Activated CD4-positive, alpha-beta T cell treated with anti-CD3 and anti-CD28 coated beads, Interleukin-2, amount 50 U/mL, for 24 hours (primary cell): ENCODE measurements at places on chromosomes 2 and 18.

DNA sequence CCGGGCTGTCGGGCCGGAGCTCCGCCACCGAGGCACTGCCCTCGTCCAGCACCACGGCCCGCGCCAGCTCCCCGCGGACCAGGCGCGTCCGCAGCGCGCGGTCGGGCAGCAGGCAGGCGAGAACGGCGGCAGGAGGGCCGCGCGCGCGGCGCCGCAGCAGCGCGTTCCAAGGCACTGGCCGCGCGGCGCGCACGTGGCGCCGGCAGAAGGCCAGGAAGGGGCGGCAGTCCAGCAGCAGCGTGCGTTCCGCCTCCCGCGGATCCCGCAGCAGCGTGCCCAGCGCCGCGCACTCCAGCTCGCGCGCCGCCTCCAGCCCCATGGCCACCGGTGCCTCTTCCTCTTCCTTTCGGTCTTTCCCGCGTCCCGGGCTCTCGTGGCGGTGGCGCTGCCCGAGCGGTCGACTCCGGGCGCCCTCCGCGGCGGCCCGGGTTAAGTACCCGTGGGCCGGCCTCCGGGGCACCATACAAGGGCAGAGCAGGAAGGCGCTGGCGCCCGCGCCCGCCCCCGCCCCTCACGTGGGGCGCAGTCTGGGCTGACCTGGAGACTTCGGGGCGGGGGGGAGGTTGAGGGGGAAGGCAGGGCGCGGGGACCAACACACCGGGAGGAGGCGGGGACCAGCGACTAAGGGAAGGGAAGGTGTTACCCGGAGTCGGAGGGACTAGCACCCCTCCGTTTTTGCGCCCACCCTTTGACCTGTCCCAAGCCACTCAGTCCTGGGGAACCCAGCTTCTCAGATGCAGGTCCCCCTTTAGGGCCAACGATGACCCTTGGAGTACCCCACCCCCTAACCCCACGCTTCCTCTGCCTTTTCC lies at the start of gene DUSP2:
Gene DUSP2 (minus strand): TSS at position 405 of the 812 bp plus-strand sequence. CDS start 86 bp downstream, at position 319.
- peak; percentile 87 for DNase-seq

DNA sequence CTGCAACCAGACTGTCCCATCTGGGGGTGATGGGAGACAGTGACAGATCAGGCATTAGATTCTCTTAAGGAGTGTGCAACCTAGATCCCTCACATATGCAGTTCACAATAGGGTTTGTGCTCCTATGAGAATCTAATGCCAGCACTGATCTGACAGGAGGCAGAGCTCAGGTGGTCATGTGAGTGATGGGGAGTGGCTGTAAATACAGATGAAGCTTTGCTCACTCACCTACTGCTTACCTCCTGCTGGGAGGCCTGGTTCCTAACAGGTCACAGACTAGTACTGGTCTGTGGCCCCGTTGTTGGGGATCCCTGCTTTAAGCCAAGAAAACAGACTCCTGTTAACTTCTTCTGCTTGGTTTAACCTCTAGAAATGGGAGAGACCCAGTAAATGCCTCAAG lies 3.2 kb downstream of the CYP27A1 start:
- DNase-seq = no peak

DNA sequence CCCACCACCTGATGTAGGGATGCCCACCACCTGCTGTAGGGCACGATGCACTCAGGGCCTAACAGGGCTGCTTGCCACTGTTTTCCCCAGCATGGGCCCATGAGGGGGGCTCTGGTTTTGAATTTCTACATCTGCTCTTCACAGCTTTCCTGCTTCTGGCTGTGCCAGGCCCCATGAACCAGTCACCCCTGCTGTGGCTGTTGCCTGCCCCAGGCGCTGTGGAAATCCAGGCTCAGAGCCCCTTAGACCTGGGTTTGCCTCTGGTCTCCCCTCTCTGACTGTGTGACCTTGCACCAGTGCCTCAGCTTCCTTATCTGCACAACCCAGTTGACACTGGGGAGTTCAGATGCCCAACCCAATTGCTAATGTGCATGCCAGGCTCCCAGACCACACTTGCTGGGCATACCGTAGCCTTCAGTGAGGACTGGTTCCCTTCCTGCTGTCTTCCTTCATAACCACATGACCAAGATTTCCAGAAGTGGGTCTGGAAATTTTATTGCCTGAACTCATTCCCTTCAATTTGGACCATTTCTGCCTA lies 6.0 kb upstream of the MLPH start:
- DNase-seq = no peak

DNA sequence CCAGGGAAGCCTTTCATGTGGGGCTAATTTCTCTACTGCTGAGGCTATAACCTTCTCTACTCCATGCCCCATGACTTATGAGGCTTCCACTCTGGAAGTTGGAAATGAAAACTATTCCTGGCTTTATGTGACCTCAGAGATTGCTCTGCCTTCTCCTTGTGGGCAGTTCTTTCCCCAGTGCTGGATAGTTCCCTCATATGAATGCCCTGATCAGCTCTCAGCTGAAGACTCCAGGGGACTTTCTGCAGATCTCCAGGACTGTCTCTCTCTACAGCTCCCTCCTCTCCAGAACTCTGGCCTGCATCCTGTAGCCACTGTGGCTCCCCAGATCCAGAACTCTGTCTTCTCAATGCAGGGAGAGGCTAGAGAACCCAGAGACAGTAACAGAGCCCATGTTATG lies 235.1 kb downstream of the SEPTIN10 start:
- no peak for DNase-seq

DNA sequence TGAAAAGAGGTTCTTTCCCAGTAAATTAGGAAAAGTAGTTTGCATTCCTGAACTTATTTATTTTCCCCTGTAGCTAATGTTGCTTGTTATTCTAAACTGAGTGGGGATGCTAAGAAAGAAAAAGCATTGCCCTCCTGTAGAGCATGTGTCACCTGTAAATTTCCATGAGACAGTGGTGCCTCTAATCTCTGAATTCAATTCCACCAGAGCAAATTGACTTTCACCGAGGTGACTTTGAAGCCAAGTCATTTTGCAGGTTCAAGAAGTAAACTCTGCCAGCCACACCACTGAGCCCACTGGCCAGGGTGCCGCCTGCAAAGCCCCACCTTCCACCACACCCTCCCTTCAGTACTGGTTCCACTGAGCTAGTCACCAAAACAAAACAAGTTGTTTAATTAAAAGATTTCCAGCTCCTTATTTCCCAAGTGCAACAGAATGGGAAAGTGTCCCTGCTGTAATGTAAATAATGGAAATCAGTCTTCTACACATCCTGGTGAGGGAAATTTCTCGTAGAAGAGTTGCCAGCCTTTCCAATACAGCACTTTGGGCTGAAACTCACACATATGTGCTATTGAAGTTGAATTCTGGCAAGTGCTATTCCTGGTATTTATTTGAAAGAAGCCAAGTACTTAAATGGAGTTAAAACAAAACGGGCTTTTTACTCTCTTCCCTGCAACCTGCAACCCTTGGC lies 254.8 kb downstream of the RNF152 start:
- DNase-seq = no peak

- DNase-seq = no peak
Observed at GRCh38 chr18:46469186-46469915, 187.7 kb downstream of the LOXHD1 start.

GRCh38 chr2:201949181-201949926 lies 84.3 kb upstream of the FZD7 start:
- no peak for DNase-seq

- no peak for DNase-seq
Observed at GRCh38 chr2:151029406-151030157, 232.1 kb downstream of the RBM43 start.

DNA sequence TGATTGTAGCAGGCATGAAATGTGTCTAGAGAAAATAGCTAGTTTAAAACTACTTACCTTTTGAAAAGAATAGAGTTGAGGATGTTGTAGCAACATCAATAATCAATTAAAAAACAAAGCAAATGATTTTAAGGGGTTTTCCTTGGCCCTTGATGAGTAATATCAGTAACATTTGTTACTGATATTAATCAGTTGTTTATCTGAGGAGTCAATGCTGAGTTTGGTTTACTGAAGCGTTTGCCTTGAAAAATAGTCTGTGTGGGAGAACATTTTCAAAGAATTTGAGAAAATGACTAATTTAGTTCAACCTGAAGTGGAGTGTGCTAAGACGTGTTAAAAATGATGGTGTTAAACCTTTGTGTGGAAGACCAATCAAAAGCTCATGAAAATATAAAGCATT lies 9.3 kb downstream of the PTH2R start:
- DNase-seq = no peak

DNA sequence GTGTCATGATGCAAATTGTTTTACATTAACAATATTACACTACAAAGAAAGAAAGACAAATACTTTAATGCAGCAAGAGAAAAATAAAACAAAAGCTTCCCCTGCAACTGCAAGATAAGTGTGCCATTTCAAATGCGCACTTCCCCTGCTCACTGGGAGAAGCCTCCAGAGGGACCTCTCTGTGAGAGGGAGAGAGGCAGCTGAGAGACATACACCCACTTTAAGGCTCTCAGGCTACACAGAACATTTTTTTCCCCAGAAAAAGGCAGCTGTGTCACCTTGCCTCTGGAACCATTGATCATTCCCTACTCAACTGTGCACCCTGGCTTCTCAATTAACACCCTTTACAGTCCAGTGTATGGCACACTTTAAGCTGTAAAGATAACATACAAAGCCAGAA lies 75.2 kb downstream of the DPP4 start:
- DNase-seq = no peak

GRCh38 chr18:44507729-44508325 lies 172.9 kb upstream of the SETBP1 start:
- DNase-seq = no peak

DNA sequence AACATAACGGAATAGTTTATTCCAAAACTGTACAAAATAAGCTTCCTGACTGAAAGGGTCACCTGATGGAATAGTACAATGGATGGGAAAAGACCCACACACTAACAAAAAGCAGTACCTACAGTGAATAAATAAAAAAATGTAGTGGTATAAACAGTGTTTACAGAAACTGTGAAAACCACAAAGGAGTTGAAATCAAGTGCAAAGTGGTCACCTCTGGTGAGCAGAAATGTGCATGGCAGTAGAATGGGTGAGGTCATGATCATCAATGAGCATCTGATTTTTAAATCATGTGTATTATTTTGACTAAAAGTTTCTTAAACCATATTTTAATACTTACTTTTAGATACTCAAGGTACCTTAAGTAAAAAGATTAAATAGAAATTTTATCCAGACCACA lies 11.4 kb downstream of the WDSUB1 start:
- no peak for DNase-seq

DNA sequence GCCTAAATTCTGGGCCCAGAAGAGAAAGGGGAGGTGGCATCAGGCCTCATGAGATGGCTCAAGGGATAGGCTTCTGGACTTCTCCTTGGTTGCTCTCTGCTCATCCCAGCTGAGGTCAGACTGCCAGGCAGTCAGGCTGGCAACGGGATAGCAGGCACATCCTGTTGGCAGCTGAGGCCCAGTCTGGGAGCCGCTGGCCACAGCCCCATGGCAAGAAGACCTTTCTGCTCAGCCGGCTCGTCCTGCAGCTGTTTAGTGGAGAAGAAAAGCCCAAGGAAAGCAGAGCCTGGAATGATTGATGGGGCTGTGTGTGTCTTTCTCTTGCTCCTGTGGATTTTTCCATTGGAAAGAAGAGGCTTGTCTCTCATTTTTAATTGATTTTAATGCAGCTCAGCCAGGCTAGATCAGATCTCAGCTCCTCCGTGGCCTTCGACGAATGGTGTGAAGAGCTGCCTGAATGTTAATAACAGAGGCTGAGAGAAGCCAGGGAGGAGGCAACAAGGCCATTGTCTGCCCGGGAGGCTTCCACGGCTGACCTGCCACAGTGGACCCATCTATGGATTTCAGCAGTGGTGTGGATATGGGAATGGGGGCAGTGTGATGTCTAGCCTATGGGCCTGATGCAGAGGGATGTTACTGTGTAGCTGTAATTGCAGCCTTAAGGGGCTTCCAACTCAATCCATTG lies 99.5 kb downstream of the HS1BP3 start:
- DNase-seq = no peak

DNA sequence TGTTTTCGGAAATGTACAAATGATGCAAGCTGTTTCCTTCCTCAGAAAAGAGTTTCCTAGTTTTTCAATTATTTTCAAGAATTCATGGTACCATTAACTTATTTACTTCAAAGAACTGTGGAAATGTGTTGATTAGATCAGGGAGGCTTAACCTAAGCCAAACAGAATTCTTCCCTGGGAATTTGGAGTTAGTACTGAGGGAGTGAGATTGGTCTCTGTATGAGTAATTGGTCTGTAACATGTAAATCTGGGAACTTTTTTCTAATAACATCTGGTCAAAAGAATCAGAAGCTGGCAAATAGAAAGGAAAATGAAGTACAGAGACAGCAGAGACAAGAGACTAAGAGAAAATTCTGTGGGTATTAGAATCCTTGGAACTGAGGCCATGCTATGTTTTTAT lies 145.8 kb downstream of the BABAM2 start:
- DNase-seq = no peak

DNA sequence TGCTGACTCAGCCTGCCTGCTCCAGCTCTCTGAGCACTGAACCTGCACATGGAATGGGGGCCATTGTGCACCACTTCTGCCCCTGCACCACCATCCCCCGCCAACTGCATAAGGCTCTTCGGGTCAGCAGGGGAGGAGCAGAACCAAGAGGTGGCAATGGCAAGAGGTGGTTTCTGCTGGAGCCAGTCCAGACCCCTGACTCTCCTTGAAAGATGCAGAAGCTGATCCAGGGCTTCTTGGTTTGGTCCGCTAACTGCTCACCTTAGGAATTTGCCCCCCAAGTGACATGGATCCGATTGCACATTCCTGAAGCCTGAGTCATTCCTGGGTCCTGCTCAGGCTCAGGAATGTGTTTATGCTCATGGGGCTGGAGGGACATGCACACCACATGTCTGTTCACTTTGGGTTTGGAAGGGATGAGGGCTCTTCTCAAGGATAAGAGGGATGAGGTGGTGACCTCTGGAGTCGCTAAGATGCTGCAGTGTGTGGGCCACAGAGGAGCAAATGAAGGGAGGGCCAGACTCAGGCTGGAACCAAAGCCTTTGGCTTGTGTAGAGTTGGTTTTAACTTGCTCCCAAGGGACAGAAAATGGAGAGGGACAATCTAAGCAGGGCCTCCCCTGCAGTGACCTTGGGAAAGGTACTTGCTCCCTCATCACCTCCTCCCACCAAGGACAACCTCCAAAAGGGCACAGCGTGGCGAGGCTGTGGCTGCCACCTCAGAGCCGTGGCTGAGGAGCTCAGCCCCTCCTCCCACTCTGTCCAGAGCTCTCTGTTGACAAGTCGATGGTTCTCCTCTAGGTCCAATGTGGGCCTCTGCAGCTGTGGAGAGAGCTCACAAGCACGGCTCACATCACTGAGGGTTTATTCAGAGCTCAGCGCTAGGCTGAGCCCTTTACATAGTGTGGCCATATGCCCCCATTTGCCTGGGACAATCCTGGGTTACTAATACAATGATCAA lies 66.2 kb downstream of the HS1BP3 start:
- DNase-seq = no peak

- DNase-seq = no peak
Observed at GRCh38 chr18:80037300-80037699, 3.1 kb downstream of the RBFA start.

DNA sequence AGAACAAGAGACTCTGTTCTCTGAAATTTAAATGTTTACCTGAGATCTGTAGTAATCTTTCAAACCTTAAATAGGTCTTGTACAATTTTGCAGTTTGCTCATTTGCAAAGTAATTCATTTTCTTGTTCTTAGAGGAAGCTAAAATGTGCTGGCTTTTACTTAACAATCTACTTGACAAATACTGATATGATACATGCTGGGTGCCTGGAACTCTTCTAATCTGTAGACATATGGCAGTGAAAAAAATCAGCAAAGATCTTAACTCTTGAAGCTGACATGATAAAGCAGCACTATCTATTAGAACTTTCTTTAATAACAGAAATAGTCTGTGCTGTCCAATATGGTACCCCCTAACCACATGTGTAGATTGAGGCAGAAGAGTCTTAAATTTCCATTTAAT lies 1352.8 kb upstream of the SLC39A10 start:
- no peak for DNase-seq

- DNase-seq = no peak
Observed at GRCh38 chr2:129103936-129104878, 785.5 kb upstream of the HS6ST1 start.
